Coronary artery (tissue), 2 donors: ENCODE measurements at places on chromosomes 13 and 19.

- no peak for DNase-seq
Measured at GRCh38 chr13:52931539-52932431, 83.3 kb upstream of the PCDH8 start.

DNA sequence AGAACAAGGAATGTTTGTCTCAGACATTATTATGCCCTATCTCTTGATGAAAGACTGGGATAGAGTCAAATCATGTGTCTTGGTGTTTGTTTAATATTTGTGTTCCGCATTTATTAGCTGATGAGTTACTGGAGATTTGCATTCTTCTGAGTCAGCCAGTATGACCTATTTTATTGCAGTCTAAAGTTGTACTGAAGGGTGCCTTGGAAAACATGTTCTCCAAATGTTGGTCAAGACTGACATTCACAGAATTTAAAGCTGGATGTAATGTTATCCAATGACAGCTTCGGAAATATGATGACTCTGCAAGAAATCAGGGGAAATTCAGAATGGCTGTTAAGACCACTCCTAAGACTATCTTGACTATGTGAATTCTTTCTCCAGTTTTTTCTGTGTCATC is 134.0 kb downstream of the KCNRG start:
- DNase-seq = no peak

- no peak for DNase-seq
Measured at GRCh38 chr13:23243066-23243465, 62.3 kb downstream of the SGCG start.

DNA sequence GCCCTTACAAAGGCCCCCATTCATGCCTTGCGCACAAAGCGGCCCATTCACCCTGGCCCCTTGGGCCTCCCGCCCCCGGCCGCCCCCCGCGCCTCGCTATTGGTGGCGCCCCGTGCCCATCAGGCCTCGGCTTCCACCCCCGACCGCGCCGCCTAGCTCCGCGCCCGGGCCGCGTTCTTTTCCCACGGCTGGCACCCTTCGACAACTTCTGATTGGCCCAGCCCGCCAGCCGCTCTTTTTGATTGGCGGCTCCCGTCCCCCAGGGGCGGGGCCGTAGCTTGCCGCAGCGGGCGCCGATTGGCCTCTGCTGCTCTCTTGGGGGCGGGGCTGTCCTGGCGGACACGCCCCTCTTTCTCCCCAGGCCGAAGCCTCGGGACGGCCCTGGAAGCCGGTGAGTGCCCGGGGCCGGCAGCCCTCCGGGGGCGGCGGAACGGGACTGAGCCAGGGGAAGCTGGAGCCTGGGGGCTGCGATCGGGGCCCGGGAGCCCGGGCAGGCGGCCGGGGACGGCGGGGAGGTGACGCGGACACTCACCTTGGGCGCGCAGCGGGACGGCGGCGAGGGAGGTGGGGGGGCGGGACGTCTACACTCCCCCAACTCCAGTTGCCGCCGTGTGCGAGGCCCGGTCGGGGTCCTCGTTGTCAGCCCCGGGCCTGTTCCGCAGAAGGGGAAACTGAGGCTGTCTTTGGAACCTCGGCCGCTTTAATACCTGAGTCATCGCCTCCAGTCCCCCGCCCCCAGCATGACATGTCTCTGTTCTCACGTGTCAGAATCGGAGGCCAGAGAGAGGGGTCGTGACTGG is at the start of gene MYH14:
MYH14 (plus strand) TSS at position 342 of the 800 bp plus-strand sequence. CDS start 6,744 bp downstream, outside the sequence.
- peak; percentile 83 for DNase-seq
